ENCODE measurements at places on chromosomes 6 and 20.

- no peak for DNase-seq
Measured at GRCh38 chr6:30495993-30496392, 6.7 kb downstream of the HLA-E start.

DNA sequence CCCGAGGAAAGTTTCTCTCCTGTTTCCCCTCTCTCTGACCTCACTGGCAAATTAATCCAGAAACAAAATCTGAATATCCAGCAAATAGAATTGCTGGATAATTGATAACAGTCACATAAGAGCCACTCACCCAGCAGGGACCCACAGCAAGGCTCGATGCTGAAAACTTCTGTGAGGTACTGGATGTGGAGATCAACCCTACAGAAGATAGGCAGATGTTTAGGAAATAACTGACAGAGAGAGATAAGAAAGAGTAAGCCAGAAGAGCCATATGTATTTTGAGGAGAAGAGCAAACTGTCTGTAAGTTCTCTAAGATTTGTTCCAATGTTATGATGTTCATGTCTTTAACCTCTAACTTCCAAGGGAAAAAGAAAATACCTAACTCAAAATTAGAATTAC is 59.7 kb downstream of the PKHD1 start:
- no peak for DNase-seq

DNA sequence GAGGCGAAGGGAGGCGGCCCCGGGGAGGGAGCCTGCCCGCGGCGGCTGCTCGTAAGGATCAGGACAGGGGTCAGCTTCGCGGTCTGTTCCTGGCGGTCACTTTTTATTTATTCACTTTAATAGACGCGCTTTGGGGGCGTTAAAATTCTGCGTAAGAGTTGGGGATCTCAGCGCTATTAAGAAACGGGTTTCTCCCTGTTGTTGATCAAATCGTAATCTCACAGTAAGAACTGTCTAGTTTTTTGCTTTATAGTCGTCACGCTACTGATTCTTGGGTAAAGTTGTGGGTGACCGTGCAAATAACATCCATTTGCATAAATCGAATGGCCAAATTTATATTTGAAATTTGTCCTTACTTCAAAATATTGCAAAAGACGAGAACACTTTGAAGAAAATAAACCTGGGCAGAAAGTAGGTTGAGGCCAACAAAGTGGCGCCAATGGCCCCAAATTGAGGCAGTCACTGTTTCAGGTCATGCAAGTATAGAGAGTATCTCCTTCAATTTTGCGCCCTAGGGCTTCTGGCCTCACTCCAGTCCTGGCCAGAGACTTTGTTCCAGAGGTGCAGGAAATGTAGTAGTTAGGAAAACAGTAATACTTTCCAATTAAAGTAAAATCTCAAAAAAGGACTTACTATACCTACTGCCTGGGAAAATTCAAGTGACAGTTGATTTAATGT is 963 bp upstream of the RMND1 start:
- no peak for DNase-seq

DNA sequence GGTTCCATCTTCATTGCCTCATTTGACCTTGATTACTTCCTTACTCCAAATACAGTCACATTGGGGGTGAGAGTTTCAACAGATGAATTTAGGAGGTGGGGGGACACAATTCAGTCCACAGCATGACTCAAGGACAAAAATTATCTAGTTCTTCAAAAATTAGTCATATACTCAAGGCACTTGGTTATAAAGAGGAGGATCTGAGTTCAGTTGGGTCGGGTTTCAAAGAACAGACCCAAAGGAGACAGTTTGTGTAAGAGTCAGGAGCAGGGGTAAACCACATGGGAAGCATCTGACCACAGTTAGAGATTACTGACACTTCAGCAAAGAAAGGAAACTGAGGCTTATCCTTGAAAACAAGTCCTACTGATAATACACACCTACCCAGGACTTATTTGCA is 138.0 kb downstream of the TBC1D7 start:
- DNase-seq = no peak

DNA sequence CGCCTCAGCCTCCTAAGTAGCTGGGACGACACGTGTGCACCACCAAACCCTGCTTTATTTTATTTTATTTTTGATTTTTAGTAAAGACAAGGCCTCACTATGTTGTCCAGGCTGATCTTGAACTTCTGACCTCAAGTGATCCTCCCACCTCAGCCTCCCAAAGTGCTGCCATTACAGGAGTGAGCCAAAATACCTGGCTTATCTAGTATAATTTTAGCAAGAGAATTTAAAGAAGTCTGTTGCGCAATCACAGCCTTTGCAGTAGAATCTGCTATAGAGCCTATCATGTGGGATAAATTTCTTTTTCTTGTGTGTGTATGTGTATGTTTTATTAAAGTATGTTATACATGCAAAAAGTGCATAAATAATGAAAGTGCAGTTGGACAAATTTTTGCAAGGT is 92.1 kb upstream of the ANKEF1 start:
- DNase-seq = no peak

DNA sequence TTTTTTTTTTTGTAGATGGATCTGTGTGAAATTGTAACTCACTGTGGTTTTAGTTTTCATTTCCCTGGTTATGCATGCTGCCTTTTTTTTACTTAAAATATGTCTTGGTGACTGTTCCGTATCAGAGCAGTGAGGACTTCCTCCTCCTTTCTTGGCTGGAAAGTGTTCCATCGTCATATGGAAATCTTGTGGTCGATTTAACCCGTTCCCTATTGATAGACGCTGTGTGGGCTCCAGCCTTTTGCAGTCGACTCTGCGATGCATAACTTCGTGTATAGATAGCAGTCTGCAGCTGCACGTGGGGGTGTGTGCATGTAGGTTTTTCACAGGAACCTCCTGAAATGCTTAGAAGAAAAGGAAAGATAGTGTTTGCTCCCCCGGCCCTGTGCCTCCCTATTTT is 28.1 kb upstream of the PNPLA1 start:
- no peak for DNase-seq
